ENCODE measurements at places on chromosomes 11 and 22.

DNA sequence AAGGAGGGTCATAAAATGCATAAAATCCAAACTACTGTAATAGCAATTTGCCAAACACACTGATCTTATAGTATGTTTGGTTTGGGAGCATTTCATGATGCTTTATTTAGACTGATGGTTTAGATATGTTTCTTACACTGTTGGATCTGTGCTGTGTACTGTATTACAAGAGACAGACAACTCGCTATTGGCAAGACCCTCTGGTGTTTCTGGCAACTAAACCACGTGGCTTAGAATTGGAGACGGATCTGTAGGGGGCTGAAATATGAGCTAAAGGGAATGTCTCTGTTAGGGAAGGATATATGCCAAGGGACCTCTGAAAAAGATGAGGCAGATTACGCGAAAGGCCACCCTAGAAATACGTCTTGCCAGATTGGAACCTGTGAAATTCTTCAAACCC is 208.7 kb downstream of the BARX2 start:
- no peak for DNase-seq

- no peak for DNase-seq
Observed at GRCh38 chr11:2914455-2915195, 14.6 kb downstream of the PHLDA2 start.

GRCh38 chr22:37379722-37380121 is 47.6 kb downstream of the ELFN2 start:
- DNase-seq, result no peak

DNA sequence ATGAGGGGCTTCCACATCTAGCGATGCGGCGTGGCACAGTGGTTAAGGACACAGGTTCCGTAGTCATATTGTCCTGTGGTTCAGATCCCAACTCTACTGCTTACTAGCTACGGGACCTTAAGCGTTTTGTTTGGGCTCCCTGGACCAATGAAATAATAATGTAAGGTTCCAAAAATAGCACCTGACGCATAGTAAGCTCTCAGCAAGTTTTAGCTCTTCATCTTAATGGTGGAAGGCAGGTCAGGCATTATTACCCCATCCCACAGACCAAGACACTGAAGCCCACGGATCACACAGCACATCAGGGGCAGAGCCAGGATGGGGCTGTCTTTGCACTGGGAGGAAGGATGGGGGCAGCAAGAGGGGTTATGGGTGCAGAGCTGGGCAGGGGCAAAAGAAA is 13.0 kb downstream of the DNAJB13 start:
- DNase-seq, result no peak

DNA sequence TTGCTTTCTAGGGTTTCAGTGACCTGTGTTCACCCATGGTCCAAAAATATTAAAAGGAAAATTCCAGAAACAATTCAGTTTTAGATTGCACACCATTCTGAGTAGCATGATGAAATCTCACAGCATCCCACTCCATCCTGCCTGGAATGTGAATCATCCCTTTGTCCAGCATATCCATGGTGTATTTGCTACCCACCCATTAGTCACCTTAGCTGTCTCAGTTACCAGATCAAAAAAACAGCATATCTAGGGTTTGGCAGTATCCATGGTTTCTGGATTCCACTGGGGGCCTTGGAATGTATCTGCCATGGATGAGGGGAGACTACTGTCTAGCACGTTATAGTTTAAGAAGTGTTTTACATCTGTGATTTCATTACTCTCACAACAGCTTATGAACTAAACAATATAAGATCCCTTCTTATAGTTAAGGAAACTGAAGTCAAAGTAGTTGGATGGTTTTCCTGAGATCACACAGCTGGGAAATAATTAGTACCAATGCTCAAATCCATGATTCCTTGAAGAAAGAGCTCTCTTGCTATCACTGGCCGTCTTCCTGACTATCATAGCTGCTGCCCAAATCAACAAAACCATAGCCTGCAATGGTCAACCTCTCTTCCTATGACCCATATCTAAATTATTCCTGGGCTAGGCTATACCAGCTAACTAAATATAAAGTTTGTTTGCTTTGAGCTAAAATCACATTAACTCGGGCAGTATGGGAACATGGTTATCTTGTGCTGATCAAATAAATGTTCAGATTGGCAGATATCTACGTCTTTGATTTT is 122.6 kb downstream of the MICAL2 start:
- DNase-seq, result no peak

DNA sequence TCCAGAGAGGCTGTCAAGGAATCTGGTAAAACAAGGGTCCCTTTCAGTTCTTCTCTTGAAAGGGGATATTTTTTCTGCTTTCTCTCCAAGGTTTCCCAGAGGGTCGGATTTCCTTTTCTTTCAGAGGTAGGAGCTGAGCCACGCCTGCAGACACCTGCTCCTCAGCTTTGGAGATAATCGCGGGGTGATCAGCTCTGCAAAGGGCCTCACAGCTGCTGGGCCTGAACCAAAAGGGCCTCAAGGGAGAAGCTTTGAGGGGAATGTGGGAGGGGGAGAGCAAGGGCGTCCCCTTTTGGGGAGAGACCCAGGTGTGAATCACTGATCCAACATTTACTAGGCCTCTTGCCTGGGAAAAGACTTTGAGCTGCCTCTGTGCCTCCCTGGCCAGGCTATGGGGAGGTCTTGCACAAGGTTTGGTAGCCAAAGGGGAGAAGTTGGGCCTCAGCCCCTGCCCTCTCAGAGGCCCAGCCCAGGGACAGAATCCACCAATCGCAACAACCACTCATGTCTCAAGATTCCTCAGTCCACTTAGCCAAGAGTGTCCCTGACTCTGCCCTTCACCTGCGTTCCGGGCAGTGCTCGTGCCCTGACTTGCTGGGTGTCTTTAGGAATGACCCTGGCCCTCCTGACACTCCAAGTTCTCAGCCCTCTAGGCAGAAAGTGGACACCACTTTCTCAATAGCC is 14.0 kb upstream of the TP53I11 start:
- DNase-seq, result no peak

DNA sequence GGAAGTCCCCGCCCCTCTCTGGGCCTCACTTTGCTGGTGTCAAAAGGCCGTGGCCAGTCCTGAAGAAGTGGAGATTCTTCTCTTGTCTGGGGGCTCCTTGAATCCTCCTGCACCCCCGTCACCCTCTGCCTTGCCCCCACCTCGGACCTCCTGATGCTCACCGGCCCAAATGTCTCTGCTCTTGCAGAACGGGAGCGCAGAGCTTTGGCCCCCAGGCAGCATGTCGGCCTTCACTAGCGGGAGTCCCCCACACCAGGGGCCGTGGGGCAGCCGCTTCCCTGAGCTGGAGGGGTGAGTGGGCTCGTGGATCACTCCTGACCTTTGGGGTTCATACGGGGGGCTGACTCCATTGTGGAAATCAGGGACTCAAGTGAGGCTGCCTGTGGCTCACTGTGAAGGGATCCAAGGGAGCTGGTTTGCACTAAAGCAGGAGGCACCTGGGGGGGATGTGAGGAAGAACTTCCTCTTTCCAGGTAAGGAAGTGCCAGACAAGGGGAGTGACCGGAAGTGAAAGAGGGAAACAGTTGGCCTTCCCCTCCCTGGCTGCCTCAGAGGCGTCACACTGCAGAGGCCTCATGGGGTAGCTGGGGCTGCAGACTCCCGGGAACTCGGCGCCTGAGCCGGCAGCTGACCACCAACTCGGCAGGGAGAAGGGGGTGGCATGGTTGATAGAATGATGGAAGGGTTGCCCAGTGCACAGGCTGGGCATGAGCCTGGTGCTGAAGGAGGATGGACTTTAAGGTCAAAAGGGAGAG is 23.1 kb downstream of the CSF2RB start:
- no peak for DNase-seq

DNA sequence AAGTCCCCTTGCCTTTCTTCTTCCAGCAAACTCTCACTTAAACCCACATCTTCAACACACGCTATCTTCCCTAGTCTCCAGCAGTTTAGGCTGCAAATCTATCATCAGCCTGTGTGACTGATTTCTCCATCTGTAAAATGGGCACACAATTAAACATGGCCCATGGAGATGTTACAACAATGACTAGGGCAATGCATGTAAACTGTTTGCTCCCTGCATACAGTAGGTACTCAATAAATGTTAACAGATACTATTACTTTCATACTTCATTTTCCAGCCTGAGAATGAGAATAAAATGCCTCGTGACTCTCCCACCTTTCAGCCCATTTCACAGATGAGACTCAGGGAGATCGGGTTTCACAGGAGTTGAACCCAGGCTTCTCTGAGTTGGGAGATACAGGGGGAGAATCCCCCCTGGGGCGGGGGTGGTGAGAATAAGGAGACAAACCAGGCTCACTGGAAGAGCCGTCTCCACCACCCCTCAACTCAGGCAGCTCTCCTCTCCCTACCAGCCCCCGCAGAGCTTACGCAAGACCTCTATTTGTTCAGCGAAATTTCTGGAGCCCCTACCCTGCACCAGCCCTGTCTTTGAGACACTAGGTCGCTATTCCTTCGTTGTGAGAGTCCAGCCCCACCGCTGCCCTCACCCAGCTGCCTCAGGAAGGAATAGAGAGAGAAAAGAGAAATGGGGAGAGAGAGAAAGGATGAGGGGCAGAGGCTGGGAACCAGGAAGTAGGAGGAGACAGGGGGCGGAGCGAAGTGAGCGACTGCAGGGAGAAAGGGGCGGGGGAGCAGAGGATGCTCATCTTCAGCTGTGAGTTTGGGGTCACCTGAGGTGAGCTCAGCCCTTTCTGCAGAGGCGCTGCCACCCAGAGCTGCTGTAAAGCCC is 42.1 kb upstream of the KLHL35 start:
- DNase-seq, result peak; percentile 8

DNA sequence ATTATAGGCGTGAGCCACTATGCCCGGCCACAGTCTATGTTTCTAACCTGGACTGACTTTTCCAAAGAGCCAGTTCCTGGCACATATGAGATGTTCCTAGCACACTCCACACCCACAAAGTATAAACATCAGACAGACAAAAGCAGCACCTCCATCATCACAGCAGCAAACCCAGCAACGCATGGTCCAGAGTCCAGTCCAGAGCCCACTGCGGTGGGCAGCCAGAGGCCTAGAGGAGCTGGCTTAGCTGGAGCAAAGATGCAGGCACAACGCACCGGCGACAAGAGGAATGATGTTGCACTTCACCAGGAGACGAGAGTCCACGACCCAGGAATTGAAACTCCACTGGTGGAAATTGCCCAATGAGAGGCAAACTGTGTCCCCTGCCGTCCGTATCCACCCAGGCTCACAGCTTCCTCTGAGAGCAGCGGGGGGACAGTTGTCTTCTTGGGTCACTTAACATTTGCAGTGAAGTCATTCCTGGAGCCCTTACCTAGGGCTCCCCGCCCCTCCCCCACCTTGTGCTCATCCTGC is 36.6 kb downstream of the RPS6KA4 start:
- DNase-seq, result no peak

- no peak for DNase-seq
Observed at GRCh38 chr11:65554057-65554818, 3.9 kb downstream of the LTBP3 start.

GRCh38 chr11:6204706-6205105 is 651 bp upstream of the C11orf42 start:
- no peak for DNase-seq

GRCh38 chr11:68468217-68468828 is 7.8 kb downstream of the PPP6R3 start:
- DNase-seq, result no peak

- DNase-seq, result no peak
Observed at GRCh38 chr11:10072142-10072541, 221.9 kb downstream of the SBF2 start.

DNA sequence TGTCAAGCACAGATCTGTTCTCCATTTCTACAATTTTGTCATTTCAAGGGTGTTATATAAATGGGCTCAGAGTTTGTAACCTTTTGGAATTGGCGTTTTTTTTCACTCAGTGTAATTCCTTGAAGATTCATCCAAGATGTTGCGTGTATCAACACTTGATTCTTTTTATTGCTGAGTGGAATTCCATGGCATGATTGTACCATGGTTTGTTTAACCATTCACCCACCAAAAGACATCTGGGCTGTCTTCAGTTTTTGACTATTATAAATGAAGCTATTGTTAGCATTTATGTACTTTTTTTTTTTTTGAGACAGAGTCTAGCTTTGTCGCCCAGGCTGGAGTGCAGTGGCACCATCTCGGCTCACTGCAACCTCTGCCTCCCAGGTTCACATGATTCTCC is 2.9 kb downstream of the OOSP1 start:
- DNase-seq, result no peak

DNA sequence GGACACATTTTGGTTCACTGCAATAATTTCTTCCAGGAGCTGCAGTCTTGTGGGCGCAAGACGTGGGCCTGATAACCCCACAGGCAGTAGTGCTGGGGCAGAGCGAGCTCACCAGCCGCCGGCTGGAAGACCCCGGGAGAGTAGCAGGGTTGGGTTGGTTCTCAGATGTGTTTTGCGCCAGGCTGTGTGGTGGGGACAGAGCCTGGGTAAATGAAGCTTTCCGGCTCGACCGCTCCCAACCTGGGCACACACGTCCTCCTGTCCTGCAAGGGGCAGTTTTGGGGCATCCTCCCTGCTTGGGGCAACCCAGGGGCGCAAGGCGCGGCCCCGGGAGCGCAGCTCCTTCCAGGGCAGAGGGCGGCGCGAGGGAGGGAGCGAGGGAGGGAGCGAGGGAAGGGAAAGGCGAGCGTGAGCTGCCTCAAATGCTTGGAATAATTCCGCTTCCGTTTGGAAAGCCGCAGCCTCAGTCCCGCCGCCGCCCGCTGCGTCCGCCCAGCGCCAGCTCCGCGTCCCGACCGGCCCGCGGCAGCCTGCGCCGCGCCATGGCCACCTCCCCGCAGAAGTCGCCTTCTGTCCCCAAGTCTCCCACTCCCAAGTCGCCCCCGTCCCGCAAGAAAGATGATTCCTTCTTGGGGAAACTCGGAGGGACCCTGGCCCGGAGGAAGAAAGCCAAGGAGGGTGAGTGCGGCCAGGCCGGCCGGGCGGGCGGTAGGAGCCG is at the start of gene PARVA:
PARVA (plus strand) TSS at position 466 of the 718 bp plus-strand sequence; CDS start at position 543, 77 bp downstream.
- no peak for DNase-seq

DNA sequence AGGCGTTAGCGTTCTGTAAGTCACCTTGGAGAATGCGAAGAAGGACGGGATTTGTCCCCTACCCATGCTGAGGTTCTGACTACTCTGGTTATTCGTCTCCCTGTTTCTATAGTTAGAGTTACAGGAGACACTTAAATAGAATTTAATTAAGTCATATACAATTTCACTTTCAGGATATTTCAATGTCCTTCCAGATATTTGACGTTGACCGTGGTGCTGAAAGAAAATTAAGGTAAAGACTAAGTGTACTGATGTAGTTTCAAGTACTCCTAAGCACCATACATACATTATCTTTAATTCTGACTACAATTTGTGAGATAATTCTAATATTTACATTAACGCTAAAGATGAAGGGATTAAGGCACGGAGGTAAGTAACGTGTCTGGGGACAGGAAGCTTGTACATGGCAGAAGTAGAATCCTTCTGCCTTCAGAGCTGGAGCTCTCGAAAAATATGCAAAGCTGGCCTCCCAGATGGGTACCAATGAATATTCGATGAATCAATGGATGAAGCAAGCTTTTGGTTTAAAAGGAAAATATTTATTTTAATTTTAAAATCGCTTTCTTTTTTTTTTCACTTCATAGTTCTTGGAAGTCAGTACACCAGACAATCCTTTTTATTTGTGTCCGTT is 539 bp upstream of the SLC36A4 start:
- DNase-seq, result no peak

Measured in stimulated activated CD4-positive, alpha-beta T cell treated with anti-CD3 and anti-CD28 coated beads, TNF-alpha, amount 100 ng/mL, for 4 hours (primary cell).